ENCODE measurements at places on chromosomes 7 and 10.

- no peak for DNase-seq
Observed at GRCh38 chr7:46357290-46357689, 436.2 kb upstream of the IGFBP3 start.

DNA sequence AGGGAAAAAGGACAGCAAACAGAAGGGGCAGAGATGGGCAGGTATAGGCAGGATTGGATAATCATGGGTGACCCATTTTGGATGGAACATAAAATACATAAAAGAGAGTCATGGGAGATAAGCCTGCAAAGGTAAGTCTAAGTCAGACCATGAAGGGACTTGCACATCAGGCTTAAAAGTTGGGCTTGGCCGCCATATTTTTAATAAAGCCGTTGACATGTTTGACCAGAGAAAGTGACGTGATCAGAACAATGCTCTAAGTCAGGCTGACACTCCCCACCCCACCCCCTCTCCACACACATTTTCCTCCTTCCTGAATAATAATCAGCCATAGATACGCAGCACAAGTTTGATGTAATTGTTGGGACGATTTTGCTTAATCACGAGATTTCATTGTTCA is 54.0 kb downstream of the MRPL32 start:
- DNase-seq = no peak

GRCh38 chr7:99380032-99380822 is 5.7 kb downstream of the ARPC1B start:
- DNase-seq = no peak

GRCh38 chr10:131200856-131201470 is 110.6 kb downstream of the TCERG1L start:
- no peak for DNase-seq

GRCh38 chr10:13894412-13895093 is 307.8 kb downstream of the PRPF18 start:
- no peak for DNase-seq

GRCh38 chr7:70419526-70420380 is 712.2 kb upstream of the GALNT17 start:
- no peak for DNase-seq

- no peak for DNase-seq
Observed at GRCh38 chr10:29372920-29373319, 84.0 kb downstream of the LYZL1 start.

GRCh38 chr10:533186-533585 is 156.3 kb downstream of the DIP2C start:
- DNase-seq = no peak

GRCh38 chr10:11719496-11720259 is 22.5 kb upstream of the ECHDC3 start:
- DNase-seq = no peak

- no peak for DNase-seq
Observed at GRCh38 chr10:13936826-13937225, 350.1 kb downstream of the PRPF18 start.

DNA sequence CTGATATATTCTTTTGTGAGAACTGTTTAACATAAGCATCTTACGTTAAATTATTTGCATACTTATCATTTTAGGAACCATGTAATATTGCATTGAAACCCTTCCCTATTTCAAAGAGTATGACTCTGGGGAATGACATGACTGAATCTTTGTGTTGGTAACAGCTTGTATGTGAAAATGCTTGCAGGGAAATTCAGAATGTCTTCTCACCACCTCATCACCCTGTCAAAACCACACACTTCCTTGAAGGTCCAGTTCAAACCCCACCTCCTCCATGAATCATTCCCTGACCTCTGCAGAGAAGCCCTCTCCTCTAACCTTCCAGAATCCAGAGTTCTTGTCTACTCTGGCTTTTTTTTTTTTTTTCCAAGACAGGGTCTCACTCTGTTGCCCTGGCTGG is 26.3 kb upstream of the NKX2-3 start:
- no peak for DNase-seq

- DNase-seq = no peak
Observed at GRCh38 chr10:109975244-109976190, 32.3 kb upstream of the ADD3 start.

GRCh38 chr7:52539414-52539813 is 496.0 kb upstream of the POM121L12 start:
- DNase-seq = no peak

- no peak for DNase-seq
Observed at GRCh38 chr10:95820363-95820762, 64.4 kb downstream of the ENTPD1 start.

DNA sequence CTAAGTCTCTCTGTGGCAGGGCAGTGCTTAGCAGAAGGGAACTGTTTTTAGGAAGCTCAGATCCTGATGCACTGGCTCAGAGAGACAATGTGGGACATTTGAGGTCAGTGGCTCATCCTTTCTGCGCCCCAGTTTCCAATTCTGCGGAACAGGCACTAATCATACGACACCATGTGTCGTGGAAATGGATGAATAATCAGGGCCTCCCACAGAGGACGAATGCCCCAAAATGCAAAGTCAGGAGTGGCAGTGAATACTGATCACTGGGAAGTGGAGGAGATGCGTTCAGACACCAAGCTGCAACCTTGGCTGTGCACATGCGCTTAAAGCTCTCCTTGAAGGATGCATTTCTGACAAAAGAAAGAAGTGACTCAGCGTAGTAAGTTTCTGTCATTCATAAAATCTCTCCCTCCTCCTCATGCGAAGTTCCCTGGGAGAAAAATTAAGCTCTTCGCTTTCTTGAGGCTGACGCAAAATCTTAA is 21.9 kb upstream of the ECHDC3 start:
- DNase-seq = no peak

DNA sequence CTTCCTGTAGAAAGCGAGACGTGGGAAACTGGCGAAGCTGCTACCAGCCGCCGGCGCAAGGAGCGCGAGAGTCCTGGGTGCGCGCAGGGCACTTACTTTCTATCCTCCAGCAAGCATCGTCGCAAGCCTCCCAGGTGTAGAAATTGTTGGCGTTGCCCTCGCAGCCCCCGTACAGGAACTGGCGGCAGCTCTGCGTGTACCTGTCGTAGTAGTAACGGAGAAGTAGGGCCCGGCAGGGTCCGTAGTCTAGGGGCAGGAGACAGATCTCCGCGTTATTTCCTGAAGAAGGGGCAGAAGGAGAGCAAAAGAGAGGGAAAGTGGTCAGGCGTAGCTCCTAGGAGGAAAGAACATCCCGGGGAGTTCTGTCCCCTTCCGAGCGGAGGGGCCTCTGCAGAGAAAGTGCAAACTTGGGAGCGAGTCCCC is 501 bp downstream of the TFPI2 start:
- no peak for DNase-seq

- DNase-seq = no peak
Observed at GRCh38 chr7:74106846-74107245, 23.2 kb downstream of the LIMK1 start.

- no peak for DNase-seq
Observed at GRCh38 chr7:75937958-75938786, 23.2 kb downstream of the POR start.

DNA sequence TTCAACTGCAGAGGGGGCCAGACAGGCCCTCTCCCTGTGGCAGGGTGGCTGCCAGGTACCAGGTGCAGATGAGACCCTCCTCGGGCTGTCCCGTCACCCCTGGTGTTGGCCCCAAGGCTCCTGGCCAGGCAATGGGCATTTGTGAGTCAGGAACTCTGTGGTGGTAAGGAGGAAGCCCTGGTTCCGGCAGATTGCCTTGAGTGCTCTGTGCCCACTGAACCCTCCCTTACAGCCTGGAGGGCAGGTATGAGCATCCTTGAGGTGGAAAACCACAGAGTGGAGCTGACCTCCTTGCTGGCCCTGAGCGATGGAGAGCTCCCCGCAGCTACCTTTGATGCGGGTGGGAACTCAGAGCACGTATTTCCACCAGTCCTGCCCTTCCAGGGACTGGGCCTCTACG is 2.0 kb downstream of the PAOX start:
- DNase-seq = no peak

DNA sequence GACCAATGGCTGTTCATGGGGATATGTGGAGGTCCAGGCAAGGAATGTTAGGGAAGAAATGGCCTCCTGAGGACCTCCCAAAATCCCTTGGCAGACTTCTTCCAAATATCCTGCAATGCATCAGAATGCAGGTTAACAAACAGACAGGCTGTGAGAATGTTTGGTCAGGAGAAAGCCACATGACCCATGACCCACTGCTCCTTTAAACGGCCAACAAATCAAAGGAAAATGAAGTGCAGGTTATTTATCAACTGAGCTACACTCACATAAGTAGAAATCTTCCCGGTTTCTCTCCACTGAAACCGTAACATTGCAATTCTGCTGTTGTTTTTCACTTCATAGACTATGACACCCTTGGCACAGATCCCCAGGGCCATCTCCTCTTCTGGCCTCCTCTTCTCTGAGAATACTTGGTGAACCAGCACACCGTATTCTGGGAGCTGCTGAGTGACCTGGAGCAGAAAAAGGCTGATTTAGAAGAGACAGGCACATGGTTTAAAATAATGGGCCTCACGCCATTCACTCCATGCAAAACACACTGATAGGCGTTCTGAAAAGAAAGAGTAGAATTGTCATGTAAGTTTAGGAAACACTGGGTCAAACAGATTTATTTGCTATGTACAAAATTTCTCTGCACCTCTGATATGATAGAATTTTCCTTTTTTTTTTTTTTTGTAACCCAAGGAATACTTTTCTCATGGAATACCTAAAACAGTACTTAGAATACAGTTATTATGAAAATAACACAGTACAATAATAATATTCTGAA is 67.8 kb downstream of the FRMPD2 start:
- no peak for DNase-seq

DNA sequence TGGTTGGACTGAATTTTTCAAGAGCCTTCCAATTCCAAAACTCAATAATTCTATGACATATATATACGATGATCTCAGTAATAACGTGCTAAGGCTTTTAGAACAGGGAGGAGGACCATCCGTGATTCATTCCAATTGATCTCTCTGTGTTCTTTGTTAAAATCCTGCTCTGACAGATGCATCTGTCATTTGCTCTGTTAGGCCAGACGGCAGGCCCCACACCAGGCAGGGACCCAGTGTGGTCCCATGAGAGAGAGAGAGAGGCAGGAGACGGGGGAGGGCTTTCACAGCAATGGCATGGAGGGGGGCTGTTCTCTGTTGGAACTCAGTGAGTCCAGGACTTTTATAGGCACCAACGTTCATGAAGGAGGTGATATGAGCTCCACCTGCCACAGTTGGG is 160.0 kb upstream of the INSYN2A start:
- no peak for DNase-seq

DNA sequence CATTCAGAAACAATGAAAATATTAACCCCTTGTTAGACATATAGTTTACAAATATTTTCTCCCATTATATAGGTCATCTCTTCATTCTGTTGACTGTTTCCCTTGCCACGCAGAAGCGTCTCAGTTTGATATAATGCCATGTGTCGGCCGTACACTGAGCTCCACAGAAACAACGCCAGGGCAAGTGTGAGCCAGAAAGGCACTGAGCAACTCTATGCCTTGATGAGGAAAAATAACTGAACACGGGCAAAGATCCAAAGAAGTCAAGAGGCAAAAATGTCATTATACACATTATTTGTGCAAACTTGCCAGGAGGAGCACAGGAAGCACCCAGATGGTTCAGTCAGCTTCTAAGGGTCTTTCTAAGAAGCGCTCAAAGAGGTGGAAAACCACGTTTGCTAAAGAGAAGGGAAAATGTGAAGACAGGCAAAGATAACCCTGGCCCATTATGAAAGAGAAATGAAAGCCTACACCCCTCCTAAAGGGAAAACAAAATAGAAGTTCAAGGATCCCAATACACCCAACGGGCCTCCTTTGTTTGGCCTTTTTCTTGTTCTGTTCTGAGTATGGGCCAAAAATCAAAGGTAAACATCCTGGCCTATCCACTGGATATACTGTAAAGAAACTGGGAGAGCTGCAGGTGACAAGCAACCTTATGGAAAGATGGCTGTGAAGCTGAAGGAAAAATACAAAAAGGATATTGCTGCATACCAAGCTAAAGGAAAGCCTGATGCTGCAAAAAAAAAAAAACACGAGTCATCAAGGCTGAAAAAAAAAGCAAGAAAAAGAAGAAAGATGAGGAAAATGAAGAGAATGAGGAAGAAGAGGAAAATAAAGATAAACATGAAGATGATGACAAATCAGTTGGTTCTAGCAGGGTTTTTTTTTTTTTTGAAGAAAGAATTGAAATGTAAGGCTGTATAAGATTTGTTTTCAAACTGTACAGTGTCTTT is 15.5 kb downstream of the ARHGAP12 start:
- DNase-seq = no peak

GRCh38 chr7:105808703-105809590 is 67.5 kb downstream of the ATXN7L1 start:
- DNase-seq = peak; percentile 57

DNA sequence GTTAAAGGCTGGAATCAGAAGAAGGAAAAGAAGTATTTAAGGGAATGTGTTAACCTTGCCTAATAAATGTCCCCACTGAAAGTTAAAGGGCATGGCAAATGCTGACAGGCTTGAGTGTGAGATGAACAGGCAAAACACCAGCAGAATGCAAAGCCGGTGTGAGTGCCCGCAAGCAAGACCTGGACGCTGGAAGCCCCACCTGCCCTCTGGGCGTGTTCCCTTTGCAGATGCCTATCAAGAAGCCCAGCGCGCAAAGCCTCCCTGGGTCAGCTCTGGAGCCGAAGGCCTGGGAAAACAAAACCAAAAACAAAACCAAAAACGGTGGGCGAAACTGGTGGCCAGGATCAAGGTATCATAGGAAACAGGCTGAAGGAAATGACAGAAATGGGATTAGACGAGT is 200.3 kb downstream of the SFMBT2 start:
- DNase-seq = no peak

GRCh38 chr7:85733169-85733915 is 546.5 kb upstream of the SEMA3D start:
- no peak for DNase-seq

- DNase-seq = no peak
Observed at GRCh38 chr10:23540401-23541030, 101.6 kb downstream of the OTUD1 start.

DNA sequence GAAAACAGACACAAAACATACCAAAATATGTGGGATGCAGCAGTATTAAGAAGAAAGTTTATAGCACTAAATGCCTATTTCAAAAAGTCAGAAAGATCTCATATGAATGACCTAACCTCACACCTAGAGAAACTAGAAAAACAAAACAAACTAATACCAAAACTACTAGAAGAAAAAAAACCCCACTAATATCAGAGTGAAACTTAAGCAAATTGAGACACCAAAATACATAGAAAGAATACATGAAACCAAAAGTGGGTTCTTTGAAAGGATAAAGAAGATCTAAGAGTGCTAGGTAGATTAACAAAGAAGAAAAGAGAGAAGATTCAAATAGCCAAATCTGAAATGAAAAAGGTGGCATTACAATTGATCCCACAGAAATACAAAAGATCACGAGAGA is 494.1 kb downstream of the SH2D4B start:
- no peak for DNase-seq
